ENCODE measurements at places on chromosomes 12 and 14. TPM values are rescaled to one million over a fixed set of nuclear protein-coding genes. Genes with fewer than 3 reads are reported as not detected.

AQP2 gene
- not detected for total RNA-seq

ADAM21 gene
- not detected for total RNA-seq

OAS3 gene
- 25.8 TPM for total RNA-seq

CPSF6 gene
- total RNA-seq = 58.6 TPM

SPX gene
- total RNA-seq = 2.8 TPM
